NCI-H2227 treated with DMSO at 0.1 percent for 48 hours (cell line): ENCODE measurements at places on chromosomes 13 and 19.

GRCh38 chr19:18312092-18312534 lies 10.8 kb downstream of the LSM4 start:
- DNase-seq = no peak

DNA sequence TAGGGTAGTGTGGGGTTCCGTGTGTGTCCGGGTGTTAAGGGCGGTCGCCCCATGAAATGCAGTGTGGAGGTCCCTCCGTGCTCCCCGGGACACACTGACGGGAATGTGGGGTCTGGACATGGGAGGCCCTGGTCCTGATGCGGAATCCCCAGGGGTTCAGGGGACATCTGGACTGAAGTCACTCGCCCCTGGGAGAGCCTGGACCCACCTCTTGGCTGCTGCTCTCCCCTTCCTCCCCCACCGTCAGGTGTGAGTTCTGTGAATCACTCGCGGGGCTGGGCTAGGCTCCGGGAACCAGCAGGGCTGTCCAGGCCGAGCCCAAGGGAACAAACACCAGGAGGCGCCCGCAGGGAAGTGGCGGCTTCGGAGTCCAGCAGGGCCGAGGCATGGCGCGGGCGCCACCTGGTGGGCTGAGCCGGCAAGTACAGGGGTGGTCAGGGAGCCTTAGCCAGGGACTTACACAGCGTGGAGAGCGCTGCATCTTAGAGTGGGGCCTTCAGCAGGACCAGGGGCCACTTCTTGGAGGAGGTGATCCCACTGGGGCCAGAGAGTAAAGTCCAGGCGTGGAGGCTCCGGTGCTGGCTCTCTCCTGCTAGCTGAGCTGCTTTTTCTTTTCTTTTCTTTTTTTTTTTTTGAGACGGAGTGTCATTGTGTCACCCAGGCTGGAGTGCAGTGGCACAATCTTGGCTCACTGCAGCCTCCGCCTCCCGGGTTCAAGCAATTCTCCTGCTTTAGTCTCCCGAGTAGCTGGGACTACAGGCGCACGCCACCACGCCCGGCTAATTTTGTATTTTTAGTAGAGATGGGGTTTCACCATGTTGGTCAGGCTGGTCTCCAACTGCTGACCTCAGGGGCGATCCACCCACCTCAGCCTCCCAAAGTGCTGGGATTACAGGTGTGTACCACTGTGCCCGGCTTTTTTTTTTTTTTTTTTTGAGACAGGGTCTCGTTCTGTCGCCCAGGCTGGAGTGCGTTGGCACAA lies 20.1 kb downstream of the WTIP start:
- DNase-seq = peak; percentile 98

DNA sequence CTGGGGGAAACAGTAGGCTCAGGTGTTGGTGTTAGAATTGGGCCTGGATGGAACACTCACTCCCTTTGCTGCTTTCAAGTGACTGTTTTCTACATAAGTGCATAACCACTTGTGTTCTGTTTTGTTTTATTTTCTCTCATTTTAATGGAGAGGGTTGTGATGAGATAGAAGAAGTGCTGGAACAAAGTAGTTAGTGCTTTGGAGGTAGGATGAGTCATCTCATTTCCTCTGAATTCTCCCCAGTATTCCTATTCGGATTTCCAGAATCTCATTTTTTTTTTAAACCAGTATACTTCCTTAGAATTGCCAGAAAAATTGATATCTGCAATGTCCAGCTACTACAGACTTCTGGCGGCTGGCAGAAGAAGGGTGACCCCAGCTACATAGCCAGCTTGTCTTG lies 575.9 kb downstream of the MYO16 start:
- DNase-seq = no peak

- DNase-seq = no peak
Observed at GRCh38 chr19:40155749-40156265, 35.4 kb upstream of the MAP3K10 start.

DNA sequence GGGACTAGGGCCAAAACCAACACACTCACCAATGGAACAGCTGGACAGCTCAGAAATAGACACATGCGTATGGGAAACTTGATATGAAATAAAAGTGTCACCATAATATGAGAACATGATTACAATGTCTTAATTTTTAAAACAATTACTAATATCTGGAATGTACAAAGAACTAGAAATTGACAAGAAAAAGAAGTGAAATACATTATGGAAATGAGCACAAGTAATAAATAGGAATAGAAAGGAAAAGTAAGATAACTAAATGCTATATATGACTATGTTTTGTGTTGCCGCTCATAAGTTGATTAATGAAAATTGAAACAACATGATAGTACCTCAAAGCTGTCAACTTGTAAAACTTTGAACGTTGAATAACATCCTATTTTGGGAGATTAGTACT lies 801.1 kb downstream of the SLITRK5 start:
- DNase-seq = no peak

- no peak for DNase-seq
Observed at GRCh38 chr19:45664575-45664974, 3.4 kb upstream of the GIPR start.

GRCh38 chr13:108346376-108346775 lies 76.9 kb downstream of the TNFSF13B start:
- DNase-seq = no peak

GRCh38 chr13:100875392-100876043 lies 200.9 kb upstream of the TMTC4 start:
- no peak for DNase-seq

DNA sequence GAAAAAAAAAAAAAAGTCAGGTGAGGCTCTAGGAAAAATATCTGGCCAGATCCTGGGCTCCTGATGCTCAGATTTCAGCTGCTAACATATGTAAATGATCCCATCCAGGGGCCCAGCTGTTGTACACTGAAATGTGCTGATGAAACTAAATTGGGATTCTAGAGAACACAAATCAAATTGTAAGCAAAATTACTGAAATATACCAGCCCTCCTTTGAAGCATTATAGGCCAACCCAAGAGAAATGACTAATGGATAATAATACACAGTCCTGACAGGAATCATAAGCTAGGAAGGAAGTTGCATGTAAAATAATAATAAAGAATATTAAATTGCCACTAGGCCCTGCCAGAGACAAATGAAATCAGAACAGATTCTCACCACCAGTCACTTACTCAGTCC lies 17.8 kb downstream of the KCTD12 start:
- DNase-seq = no peak

GRCh38 chr13:79382545-79383275 lies 23.3 kb downstream of the RBM26 start:
- no peak for DNase-seq

DNA sequence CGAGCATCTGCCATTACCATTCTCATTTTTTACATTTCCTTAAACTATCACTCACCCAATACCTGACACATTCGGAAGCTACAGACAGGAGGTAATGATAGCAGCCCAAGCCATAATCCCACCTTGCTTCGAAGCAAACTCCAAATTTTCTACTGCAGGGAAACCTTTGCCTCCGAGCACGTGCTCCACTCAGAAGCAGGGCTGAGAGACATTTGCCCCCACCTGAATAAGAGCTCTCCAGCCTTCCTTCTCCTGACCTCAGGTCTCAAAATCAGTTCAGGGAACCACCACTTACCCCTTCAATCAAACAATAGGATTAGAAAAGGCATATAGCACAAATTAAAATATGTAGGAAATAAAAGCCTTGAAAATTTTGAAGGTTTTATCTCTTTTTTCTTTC lies 2.3 kb upstream of the DACH1 start:
- DNase-seq = no peak

DNA sequence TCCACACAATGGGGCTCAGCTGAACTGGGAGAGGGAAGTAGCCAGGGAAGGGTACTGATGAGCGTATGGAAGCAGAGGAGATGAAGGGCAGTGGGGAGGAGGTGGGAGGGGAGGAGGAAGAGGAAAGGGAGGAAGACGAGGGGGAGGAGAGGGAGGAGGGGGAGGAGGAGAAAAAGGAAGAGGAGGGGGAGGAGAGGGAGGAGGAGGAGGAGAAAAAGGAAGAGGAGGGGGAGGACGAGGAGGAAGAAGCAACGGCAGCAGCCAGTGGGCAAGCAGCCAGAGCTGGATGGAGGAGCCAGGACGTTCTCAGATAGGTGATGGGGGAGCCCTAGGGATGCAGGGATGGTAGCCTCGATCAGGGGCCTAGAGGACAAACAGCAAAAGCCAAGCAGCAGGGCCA lies 5.6 kb downstream of the CERS4 start:
- no peak for DNase-seq

DNA sequence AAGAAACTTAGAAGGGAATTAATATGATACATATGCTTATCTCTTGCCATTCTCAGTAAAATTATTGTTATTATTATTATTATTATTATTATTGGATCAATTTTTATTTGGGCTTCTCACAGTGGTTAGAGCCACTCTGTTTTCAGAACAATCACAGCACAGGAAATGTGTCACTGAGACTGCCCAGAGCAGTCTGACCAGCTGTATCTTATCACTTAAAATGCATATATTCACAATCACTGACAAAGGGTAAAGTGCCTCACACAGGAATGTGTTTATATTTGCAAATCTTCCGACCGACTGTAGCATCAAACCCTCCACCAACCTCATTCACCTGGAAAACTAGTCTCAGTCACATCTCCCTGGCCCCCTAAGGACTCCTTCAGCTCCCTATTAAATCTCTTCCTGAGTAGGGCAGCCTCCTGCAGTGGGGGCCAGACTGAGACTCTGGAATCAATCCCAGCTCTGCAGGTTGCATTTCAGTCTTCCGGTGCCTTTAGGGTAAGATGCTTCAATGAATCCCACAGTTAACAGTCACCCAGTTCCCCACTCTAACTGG lies 738.3 kb upstream of the SLITRK5 start:
- no peak for DNase-seq

DNA sequence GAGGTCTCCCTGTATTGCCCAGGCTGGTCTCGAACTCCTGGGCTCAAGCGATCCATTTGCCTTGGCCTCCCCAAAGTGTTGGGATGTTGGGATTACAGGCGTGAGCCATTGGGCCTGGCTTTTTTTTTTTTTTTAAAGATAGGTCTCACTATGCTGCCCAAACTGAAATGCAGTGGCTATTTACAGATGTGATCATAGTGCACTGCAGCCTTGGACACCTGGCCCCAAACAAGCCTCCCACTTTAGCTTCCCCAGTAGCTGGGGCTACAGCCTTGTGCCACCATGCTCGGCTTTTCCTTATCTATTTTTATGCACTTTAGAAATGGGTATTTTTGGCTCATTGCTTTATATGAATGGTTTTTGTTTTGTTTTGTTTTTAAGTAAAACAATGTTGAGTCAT lies 37.4 kb downstream of the LSM14A start:
- no peak for DNase-seq

DNA sequence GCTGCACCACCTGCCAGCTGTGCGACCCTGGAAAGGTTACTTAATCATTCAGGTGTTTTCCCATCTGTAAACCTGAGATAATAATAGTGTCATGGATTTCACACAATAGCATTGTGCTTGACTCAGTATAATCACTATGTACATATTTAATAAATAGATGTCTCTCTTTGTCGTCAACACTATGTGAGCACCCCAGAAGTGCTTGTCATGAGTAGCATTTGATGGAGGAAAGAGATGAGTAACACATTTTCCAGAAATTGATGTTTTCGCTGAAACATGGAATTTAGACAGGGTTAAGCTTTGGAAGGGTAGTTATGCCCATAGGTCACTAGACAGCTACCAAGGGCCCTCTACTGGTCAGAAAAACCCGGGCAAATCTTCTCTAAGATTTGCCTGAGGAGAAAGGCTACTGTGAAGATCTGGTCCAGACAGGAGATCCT lies 9.5 kb upstream of the MBNL2 start:
- no peak for DNase-seq

DNA sequence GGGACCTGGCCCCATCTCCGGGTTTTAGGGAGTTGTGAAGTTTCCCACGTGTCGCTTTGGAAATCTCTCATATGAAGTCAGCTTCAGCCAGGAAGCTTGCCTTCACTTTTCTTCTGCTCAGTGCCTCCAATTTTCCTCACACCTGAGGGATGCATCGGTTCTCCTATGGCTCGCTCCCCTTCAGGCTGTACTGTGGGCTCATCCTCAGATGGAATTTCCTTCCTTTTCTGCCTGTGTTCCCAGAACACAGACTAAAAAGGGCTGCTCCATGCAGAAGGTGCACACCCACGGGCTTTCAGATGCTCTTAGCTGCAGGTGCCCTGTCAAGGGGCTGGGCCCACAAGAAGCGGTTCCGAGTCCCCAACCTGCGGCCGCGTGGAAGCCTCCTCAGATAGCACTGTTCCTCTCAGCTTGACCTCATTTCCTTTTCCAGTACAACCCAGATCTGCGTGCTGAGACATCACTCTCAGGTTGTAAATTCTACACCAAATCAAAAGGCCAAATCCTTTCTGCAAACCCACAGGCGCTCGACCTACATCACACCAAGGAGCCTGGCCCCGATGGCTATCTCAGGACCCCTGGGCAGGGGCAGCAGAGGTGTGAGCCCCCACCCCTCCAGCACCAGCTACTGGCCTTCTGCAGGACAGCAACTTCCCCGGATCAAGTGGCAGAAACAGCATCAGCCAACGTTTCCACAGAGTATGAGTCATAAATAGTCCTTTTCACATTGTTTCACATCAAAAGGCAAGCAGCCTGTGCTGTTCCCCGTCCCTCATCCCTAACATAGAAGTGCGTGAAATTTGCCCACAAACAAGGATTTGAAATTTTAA lies 275.9 kb downstream of the ZNF536 start:
- no peak for DNase-seq
